ENCODE measurements at places on chromosomes 5 and 9. TPM values are rescaled to one million over a fixed set of nuclear protein-coding genes. Genes with fewer than 3 reads are reported as not detected.

Gene FAXDC2
- total RNA-seq: 12.7 TPM

Gene C5orf63
- total RNA-seq: 3.6 TPM

Gene FAM153A
- not detected for total RNA-seq

Gene ACTBL2
- total RNA-seq: 3.3 TPM

Gene CDH6
- total RNA-seq: 5.7 TPM

Gene TRPM3
- under 0.01 TPM for total RNA-seq

Gene HARS2
- total RNA-seq: 32.5 TPM

Gene ENC1
- total RNA-seq: 219 TPM

Gene ACOT12
- 0.57 TPM for total RNA-seq

Gene NRG2
- 1.0 TPM for total RNA-seq

Gene GNA14
- 1.3 TPM for total RNA-seq

Gene SH3GL2
- 0.72 TPM for total RNA-seq

Gene GPR150
- under 0.01 TPM for total RNA-seq

Gene IFNA21
- total RNA-seq: not detected

Gene SPINK1
- not detected for total RNA-seq

Gene SH3GLB2
- 61.0 TPM for total RNA-seq

Gene TMEM174
- total RNA-seq: not detected

Gene ZNF618
- total RNA-seq: 11.2 TPM

Gene PCDHB7
- under 0.01 TPM for total RNA-seq

Gene PCDHB9
- not detected for total RNA-seq

Gene PCDHAC1
- total RNA-seq: not detected

Gene ZNF879
- 3.3 TPM for total RNA-seq

Gene GPRIN1
- 11.9 TPM for total RNA-seq

Gene ANXA2R
- total RNA-seq: 3.4 TPM

Gene IRGM
- not detected for total RNA-seq

All from placental pericyte (primary cell).